HCT116 (cell line): ENCODE measurements at places on chromosomes 7 and 10.

- DNase-seq, result no peak
Observed at GRCh38 chr7:155357573-155358041, 59.9 kb downstream of the INSIG1 start.

GRCh38 chr7:131653418-131654248 is 97.2 kb upstream of the PODXL start:
- DNase-seq, result no peak

DNA sequence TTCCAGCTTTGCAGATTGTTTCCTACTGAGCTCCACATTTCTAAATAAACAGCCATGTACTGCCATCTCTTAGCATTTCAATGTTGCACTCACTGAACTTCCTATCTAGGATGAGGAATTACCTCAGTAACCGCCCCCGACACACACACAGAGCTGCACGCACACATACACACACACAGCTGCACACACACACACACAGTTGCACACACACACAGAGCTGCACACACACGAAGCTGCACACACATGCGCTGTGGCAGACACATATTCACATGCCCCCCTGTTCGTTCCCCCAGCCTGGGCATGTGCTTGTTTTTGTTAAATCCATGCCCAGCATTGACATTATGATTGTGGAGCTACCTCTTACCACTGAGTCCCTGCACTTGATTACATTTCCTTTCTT is 39.6 kb upstream of the CNPY1 start:
- no peak for DNase-seq

DNA sequence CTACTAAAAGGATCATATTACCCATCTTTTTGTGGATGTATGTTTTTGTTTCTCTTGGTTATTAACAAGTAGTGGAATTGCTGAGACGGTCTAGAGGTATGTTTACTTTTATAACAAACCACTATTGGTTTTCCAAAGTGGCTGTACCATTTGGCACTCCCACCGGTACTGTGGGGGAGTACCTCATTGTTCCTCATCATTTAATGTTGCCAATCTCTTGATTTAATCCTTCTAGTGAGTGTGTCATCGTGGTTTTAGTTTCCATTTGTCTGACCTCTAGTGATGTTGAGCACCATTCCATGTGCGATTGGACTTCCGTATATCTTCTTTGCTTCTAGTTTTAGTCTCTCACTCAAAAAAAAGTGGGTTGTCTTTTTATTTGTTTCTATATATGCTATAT is 50.4 kb downstream of the RBM33 start:
- DNase-seq, result no peak
